Endothelial cell (in vitro differentiated cells): ENCODE measurements at places on chromosomes 12 and 14. TPM values are rescaled to one million over a fixed set of nuclear protein-coding genes. Genes with fewer than 3 reads are reported as not detected.

GRCh38 chr12:37672655-37673260 lies 643.8 kb upstream of the ALG10B start:
- no peak overlapping the region for H3K27ac ChIP-seq
- no peaks in the 10 kb centered on the region for H3K36me3 ChIP-seq
- no peak overlapping the region for H3K4me3 ChIP-seq
- no peaks in the 10 kb centered on the region for H3K4me1 ChIP-seq
- H3K27me3 ChIP-seq: no peaks in the 10 kb centered on the region

- no peak for DNase-seq
- no peaks in the 10 kb centered on the region for H3K27me3 ChIP-seq
- no peak overlapping the region for H3K4me3 ChIP-seq
Measured at GRCh38 chr14:55547650-55548315, 32.2 kb upstream of the KTN1 start.

DNA sequence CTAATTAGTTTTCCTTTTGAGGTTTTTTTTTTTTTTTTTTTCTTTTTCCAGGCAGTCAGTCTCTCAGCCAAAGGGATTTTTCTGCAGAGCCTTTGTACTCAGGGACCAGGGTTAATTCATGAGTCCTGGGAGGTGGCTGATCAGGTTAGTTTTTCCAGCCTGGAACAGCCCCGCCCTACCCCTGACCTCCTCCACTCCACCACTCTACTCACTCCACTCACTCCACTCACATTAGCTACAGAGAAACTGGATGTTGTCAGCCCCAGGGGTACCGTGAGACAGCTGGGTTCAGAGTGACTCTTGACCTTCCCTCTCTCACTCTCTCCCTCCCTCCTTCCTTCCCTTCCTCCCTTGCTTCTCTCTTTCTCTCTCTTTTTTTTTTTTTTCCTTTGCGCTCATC lies 161.0 kb downstream of the CRADD start:
- no peak overlapping the region for H3K4me3 ChIP-seq
- H3K27ac ChIP-seq: no peak overlapping the region
- no peaks in the 10 kb centered on the region for H3K27me3 ChIP-seq
- H3K36me3 ChIP-seq: no peaks in the 10 kb centered on the region

DNA sequence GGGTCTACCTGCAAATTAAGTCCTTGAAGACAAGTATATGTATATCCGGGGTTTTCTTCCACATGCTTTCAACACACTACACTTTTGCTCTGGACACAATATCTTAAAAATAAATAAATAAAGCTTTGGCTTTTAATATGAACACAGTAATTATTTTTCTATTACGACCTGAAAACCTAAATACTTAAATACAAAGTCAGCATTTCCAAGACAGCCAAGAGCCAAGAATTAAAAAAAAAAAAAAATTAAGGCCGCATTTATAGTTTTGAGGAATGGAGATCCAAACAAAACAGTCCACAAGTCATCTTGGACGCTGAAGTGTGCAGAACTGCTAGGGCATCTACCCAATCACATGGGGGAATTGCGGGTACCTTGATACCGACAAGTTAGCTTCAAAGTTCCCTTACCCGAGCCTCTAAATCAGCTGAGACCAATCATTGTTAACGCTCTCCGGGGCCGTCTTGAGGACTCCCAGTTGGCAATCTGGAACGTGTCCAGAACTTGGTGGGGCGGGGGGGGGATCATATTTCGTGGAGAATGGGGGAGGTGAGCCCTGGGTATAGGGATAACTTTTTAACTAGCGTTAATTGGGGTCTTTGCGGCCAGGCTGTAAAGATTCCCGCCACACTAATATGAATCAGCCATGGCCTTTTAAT lies 731 bp upstream of the PCNX4 start:
- H3K4me1 ChIP-seq: peaks cover 35% of the 10 kb centered on the region
- H3K27ac ChIP-seq: peak overlapping the region; percentile 99
- peak overlapping the region; percentile 100 for H3K4me3 ChIP-seq
- H3K27me3 ChIP-seq: peaks cover 8% of the 10 kb centered on the region
- DNase-seq: no peak

DNA sequence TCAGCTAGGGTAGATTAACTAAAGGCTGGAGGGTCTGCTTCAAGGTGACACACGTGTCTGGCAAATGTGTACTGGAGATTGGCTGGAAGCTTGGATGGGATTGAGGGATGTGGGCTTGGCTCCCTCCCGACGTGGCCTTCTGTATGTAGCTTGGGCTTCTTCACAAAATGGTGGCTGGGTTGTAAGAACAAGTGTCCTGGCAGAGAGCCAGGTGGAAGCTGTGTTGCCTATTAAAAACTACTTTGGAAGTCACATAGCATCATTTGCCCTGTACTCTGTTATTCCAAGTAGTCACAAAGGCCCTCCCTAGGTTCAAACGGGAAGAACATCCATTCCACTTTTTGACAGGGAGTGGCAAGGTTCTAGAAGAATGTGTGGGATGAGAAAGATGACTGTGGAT lies 174.1 kb upstream of the PRICKLE1 start:
- H3K27me3 ChIP-seq: no peaks in the 10 kb centered on the region
- DNase-seq: no peak
- no peak overlapping the region for H3K4me3 ChIP-seq
- H3K36me3 ChIP-seq: no peaks in the 10 kb centered on the region

GRCh38 chr12:65200007-65200665 lies 30.8 kb downstream of the LEMD3 start:
- peaks cover 8% of the 10 kb centered on the region for H3K36me3 ChIP-seq
- H3K4me1 ChIP-seq: no peaks in the 10 kb centered on the region
- no peak overlapping the region for H3K27ac ChIP-seq
- H3K27me3 ChIP-seq: no peaks in the 10 kb centered on the region

GRCh38 chr14:78440356-78440894 lies 270.3 kb downstream of the NRXN3 start:
- no peak for DNase-seq
- H3K4me1 ChIP-seq: no peaks in the 10 kb centered on the region
- no peak overlapping the region for H3K4me3 ChIP-seq
- H3K36me3 ChIP-seq: no peaks in the 10 kb centered on the region
- no peaks in the 10 kb centered on the region for H3K27me3 ChIP-seq
- no peak overlapping the region for H3K27ac ChIP-seq

- H3K27me3 ChIP-seq: peaks cover 11% of the 10 kb centered on the region
- no peak for DNase-seq
- H3K36me3 ChIP-seq: peaks cover 72% of the 10 kb centered on the region
- peak overlapping the region; percentile 73 for H3K4me3 ChIP-seq
- H3K27ac ChIP-seq: no peak overlapping the region
Measured at GRCh38 chr14:20379743-20380142, 33.6 kb downstream of the TEP1 start.

DNA sequence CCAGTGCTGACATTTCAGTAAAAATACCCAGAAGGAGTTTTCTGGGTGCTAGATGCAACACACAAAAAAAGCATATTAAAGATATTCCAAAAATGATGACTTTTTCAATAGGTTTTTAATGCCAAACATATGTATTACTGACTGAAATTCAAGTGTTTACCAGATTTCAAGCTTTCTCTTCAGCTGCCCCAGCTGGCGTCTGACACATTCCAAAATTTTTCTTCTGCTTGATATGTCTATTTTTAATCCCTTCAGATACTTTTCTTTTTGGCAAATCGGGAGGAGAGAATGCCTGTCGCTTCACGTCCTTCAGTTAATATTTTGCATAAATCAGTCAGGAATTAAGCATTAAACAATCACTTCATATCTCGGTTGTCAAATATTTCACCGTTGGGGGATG lies 7.1 kb upstream of the CCDC60 start:
- peak overlapping the region; percentile 28 for H3K27ac ChIP-seq
- H3K4me1 ChIP-seq: peaks cover 10% of the 10 kb centered on the region
- no peak for DNase-seq
- no peaks in the 10 kb centered on the region for H3K36me3 ChIP-seq
- no peak overlapping the region for H3K4me3 ChIP-seq

GRCh38 chr14:93343797-93344196 lies 3.2 kb upstream of the COX8C start:
- no peak overlapping the region for H3K4me3 ChIP-seq
- peaks cover 22% of the 10 kb centered on the region for H3K36me3 ChIP-seq
- no peak overlapping the region for H3K27ac ChIP-seq
- H3K27me3 ChIP-seq: no peaks in the 10 kb centered on the region
- DNase-seq: no peak

GRCh38 chr12:25935355-25936144 lies 22.9 kb upstream of the RASSF8 start:
- H3K36me3 ChIP-seq: no peaks in the 10 kb centered on the region
- no peak overlapping the region for H3K4me3 ChIP-seq
- H3K27me3 ChIP-seq: peaks cover 1% of the 10 kb centered on the region

DNA sequence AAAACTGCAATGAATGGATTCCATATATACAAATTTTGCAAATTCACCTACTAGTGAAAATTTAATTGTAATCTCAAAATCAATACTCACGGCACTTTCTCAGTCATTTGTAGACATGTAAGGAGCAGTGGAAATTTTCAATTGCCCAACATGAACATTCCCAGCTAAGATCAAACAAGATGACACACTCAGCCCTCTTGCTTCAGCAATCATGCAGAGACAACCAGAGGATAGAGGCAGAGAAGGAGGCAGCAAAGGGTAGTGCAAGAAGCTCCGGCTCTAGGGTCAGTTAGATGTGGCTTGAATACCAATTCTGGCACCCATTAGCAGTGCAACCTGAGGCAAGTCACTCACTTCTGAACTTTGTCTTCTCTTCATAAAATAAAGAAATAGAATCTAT lies 91.5 kb upstream of the SLC35F4 start:
- H3K27ac ChIP-seq: no peak overlapping the region
- H3K27me3 ChIP-seq: peaks cover 4% of the 10 kb centered on the region
- peaks cover 4% of the 10 kb centered on the region for H3K4me1 ChIP-seq
- no peaks in the 10 kb centered on the region for H3K36me3 ChIP-seq
- no peak for DNase-seq
- no peak overlapping the region for H3K4me3 ChIP-seq

DNA sequence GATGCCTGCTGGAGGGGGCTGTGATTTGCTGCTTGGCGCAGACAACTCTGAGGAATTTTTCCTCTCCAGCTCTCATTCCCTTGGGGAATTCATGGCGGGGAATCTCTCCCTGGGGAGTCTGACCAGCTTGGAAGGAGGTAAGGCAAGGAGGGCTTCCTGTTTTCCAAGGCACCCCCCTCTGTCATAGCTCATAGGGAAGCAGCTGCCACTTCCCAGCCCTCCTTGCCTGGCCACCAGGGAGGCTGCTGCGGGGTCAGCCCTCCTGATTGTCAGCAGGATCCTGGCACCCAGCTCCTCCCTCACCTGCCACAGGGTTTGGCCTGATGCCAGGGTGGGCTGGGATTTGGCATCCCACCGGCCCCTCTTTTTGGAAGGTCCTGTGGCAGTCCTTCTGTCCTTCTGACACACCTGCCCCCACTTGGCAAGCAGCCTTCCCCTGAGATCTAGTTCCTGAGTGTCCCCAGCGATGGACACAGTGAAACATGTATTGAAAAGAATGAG lies 74.9 kb downstream of the TSPAN9 start:
- peaks cover 17% of the 10 kb centered on the region for H3K36me3 ChIP-seq
- H3K27ac ChIP-seq: peak overlapping the region; percentile 75
- peaks cover 72% of the 10 kb centered on the region for H3K4me1 ChIP-seq
- H3K4me3 ChIP-seq: no peak overlapping the region
- H3K27me3 ChIP-seq: peaks cover 5% of the 10 kb centered on the region
- DNase-seq: peak; percentile 33

DNA sequence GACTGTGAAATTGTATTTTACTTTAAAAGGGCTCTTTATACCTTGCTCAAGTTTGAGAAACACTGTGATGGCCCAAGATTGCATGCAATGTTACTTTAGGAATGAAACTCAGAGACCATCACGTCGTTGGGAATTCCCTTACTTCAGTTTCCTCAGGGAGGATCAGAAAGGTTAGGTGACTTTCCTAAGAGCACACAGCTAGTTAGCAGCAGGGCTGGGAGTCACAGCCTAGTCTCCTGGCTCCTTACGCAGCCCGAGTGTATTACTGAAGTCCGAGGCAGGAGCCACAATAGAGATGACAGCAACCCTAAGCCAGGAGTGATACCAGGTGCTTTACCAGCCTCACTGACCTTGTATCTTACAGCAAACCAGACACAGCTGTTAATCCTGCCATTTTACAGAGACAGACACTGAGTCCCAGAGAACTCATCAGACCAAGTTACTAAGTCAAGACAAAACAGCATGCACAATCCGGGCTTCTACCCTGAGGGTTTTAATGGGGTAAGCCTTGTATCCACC lies 67.0 kb downstream of the RBM19 start:
- no peaks in the 10 kb centered on the region for H3K4me1 ChIP-seq
- H3K4me3 ChIP-seq: no peak overlapping the region
- H3K27ac ChIP-seq: peak overlapping the region; percentile 36
- peaks cover 5% of the 10 kb centered on the region for H3K36me3 ChIP-seq
- no peak for DNase-seq

- H3K27ac ChIP-seq: no peak overlapping the region
- no peak for DNase-seq
- peaks cover 5% of the 10 kb centered on the region for H3K36me3 ChIP-seq
Measured at GRCh38 chr12:50058743-50059312, 1.4 kb downstream of the ASIC1 start.

DNA sequence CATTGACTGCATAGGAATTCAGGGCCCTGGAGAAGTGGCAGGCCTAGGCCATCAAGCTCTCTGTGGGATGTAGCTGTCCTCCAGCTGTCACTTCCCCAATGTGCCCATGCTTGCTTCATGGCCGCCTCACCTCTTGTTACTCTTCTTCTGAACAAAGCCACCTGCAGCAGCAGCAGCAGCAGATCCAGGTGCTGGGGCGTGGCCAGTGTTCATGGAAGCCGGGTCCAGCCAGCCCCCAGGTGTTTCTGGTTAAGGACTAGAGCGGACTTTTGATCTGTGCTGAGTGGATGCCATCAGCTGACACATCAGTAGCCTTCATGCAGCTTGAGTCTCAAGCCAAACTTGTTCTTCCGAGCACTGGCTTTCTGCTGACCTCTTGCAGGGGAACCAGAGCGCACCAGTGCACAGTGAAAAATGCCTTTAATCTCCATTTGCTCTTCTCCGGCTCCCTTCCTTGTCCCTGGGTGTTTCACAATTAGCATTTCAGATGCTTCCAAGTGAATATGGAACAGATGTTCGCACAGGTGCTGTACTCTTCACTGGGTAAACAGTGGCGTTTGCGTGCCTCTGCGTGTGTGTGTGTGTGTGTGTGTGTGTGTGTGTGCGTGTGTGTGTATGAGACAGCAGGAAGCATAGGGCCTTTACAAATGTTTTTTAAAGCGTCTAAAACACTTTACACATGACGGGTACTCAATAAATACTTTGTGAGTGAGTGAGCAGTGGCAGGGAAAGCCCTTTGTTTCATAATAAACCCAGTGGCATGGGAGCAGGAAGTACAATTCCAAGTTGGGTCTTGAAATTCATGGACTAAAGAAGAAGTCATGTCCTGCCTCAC lies 20.1 kb downstream of the TPCN1 start:
- DNase-seq: no peak
- H3K4me3 ChIP-seq: no peak overlapping the region

Gene CIROP
- not detected for total RNA-seq

Gene SAMD15
- 1.7 TPM for total RNA-seq

Gene FGF6
- total RNA-seq: not detected

Gene KRT85
- total RNA-seq: not detected

Gene TMEM52B
- not detected for total RNA-seq
